ENCODE measurements at places on chromosomes 3 and 15.

DNA sequence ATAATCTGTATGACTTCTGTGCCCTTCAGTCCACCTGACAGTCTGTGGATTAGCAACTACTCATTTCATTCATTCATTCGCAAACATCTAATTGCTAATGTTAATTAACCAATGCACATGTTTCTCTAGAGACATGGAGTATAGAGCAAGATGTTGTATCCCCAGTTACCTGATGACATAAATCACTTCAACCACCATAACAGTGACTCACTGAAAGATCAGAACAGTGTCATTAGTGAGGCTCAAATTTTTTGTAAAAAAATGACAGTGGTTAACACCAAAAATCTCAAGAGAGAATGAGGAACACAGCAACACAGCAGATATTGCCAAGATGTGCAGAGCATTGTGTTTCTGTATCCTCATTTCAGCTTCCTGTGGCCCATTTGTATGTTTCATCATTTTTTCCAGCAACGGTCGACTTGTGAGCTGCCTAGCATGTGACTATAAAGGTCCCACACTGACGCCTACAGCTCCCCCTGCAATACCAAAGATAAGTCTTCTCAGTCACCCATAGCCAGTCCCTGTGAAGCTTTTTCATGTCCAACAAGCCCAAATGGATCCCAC is 3.7 kb upstream of the PLD1 start:
- peak; percentile 92 for DNase-seq

DNA sequence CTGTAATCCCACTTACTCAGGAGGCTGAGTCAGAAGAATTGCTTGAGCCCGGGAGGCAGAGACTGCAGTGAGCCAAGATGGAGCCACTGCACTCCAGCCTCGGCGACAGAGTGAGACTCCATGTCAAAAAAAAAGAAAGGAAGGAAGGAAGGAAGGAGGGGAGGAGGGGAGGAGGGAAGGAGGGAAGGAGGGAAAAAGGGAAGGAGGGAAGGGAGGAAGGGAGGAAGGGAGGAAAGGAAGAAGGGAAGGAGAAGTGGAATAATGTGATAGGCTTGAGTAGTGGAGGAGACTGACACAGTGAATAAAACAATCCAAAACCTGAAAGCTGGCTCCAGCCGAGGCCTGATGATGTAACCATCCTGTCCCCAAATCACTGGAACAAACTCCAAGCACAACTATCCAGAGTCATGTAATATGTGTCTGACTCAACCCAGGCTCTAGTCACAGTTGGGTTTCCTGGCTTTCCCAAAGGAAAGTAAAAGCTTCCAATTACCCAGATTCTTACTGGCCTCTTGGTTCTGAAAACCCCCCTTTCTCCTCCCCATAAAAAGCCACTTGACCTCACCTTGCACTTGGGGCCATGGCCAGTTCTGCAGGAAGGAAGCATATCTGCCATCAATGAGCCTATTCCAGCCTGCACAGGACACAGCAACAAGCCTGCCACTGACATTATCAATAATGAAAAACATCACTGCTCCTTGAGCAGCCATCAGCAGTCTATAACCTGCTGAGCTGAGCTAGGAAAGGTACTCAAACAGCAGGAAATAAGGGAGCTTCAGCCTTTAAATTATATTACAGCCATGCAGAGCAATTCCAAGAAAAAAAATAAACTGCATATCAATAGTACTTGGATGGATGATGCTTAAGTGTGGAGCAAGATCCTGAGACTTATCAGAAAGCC is 48.3 kb downstream of the MB21D2 start:
- no peak for DNase-seq

- no peak for DNase-seq
These were observed 101.1 kb upstream of the IGF1R start for GRCh38 chr15:98547275-98547674.

- no peak for DNase-seq
These were observed 25.3 kb downstream of the FBLN2 start for GRCh38 chr3:13574083-13574797.

GRCh38 chr15:69679623-69680228 is 227.1 kb downstream of the RPLP1 start:
- DNase-seq = no peak

DNA sequence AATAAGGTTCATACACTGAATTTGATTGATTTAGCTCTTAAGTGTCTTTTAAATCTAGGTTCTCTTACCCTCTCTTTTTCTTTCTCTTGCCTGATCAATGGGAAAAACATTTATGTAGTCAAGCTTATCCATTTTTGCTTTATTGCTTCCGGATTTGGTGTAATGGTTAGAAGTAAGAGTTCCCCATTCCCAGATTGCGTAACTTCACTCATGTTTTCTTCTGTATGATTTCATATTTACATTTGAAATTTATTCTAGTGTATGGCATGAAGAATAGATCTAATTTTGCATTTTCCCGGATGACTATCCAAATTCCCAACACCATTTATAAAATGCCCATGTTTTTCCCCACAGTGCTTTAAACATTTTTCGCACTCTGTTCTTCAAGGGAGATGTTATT is 27.9 kb upstream of the SV2B start:
- no peak for DNase-seq

DNA sequence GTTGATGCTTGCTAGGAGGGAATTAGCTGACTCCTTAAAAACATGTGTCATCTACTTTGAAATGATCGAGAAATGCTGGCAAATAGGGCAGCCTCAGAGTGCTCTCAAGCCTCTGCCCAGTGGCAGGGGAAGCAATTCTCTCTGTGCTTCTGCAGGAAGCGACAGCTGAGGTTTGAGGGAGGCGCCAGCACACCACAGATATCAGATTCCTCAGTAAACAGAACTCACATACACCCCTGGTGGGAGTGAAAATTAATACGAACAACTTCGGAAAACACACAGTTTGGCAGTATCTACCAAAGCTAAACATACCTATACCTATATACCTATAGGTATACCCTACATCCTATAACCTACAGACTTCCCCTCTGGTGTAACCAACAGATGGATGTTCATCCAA is 61.3 kb downstream of the NSMCE3 start:
- peak; percentile 59 for DNase-seq

- peak; percentile 15 for DNase-seq
These were observed 35.0 kb upstream of the TATDN2 start for GRCh38 chr3:10213156-10213792.

- peak; percentile 9 for DNase-seq
These were observed 27.9 kb upstream of the KLF13 start for GRCh38 chr15:31298707-31299172.

- DNase-seq = peak; percentile 78
These were observed 10.7 kb upstream of the SPTBN5 start for GRCh38 chr15:41904541-41905005.

- DNase-seq = no peak
These were observed 276.6 kb upstream of the LRTM1 start for GRCh38 chr3:55204417-55204816.

GRCh38 chr15:70087708-70088352 is 9.9 kb downstream of the TLE3 start:
- no peak for DNase-seq

DNA sequence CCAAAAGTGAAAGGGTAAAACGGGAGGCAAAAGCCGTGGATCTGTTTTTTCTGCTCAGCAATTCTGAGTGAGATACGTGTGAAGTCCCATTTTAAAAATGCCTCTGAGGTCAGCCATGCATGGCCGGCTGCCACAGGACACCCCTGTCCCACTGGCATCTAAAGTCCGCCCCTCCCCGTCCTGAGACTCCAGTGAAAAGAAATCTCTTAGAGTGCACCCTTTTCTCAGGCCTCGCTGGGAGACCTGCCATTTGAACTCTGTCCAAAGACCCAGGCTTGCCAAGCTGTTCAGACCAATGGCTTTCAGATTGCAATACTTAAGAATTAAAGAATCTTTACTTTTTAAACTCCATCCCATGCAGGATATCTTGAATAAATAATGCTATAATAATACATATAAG is 61.0 kb upstream of the SLC24A5 start:
- no peak for DNase-seq

- no peak for DNase-seq
These were observed 92.0 kb downstream of the SYNPR start for GRCh38 chr3:63370094-63370493.

- DNase-seq = no peak
These were observed 85.1 kb upstream of the SAMMSON start for GRCh38 chr3:69914395-69914794.

- peak; percentile 91 for DNase-seq
These were observed 32.1 kb upstream of the DENND4A start for GRCh38 chr15:65824031-65824743.

GRCh38 chr3:25365636-25366035 is 62.4 kb upstream of the RARB start:
- DNase-seq = no peak

DNA sequence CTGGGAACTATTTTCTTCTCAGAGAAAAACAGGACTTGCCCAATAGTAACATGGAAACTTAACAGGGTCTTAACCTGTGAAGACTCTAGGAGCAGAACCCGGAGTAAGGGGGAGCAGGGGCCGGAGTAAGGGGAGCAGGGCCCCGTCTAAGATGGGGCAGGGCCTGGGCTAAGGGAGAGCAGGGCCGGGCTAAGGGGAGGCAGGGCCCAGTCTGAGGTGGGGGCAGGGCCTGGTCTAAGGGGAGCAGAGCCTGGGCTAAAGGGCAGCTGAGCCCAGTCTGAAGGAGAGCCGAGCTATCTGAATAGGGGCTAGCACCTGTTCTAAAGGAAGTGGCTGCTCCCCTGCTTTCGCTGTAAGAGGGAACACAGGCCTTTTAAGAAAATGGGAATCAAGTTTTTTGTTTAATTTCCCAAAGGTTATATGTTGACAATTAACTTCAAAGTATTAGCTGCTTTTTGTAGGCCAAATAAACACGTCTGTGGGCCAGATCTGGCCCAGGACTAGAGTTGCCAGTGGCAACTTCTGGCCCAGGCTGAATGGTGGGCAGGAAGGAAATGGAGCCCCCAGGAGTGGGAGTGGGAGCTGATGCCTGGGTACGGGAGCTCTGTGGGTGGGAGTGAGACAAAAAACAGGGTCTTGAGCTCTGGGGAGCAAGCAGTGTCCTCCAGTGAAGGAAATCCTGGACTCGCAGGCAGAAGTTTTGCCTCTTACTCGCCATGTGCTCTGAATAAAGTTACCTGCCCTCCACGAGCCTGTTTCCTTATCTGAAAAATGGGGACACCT is 32.5 kb downstream of the CSPG4 start:
- no peak for DNase-seq

DNA sequence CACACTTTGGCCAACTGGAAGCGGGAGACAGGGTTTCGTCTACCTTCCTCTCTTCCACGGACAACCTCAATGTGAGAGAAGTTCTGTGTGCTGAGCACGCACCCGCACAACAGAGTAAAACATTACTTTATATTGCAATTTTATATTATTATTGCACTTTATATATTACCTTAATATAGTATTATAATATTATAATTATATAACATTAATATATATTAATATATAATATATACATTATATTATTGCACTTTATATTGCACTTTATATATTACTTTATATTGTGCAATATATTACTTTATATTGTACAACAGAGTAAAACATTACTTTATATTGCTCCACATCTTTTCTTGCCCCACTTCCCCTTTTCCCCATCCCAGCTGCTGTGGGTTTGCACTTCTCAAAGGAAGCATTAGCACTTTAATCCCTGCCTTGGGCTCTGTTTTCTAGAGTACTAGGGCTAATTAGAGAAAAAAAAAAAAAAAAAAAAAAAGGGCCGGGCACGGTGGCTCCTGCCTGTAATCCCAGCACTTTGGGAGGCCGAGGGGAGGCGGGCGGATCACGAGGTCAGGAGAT is 76.4 kb upstream of the SLC4A7 start:
- peak; percentile 21 for DNase-seq

All from OCI-M1 (cell line).